ENCODE measurements at places on chromosomes 5 and 9.

GRCh38 chr5:73312146-73312871 lies 136.3 kb downstream of the FOXD1 start:
- DNase-seq = no peak

DNA sequence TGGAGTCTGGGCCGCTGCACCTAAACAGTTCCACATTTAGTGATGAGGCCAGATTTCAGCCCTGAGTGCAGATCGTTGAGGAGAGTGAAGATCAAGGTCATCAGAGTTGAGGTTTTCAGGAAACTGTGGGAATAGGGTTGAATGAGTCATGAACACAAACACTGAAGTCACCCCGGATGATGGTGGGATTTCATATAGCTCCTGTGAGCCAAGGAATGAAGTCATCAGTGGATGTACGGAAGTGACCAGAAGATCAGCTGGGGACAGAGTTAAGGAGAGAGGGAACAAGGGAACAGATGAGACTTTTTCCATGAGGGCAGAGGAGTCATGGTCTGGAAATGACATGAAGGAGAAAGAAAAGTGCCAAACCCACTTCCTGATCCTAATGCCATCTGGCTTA lies 36.5 kb downstream of the PALM2AKAP2 start:
- DNase-seq = no peak

DNA sequence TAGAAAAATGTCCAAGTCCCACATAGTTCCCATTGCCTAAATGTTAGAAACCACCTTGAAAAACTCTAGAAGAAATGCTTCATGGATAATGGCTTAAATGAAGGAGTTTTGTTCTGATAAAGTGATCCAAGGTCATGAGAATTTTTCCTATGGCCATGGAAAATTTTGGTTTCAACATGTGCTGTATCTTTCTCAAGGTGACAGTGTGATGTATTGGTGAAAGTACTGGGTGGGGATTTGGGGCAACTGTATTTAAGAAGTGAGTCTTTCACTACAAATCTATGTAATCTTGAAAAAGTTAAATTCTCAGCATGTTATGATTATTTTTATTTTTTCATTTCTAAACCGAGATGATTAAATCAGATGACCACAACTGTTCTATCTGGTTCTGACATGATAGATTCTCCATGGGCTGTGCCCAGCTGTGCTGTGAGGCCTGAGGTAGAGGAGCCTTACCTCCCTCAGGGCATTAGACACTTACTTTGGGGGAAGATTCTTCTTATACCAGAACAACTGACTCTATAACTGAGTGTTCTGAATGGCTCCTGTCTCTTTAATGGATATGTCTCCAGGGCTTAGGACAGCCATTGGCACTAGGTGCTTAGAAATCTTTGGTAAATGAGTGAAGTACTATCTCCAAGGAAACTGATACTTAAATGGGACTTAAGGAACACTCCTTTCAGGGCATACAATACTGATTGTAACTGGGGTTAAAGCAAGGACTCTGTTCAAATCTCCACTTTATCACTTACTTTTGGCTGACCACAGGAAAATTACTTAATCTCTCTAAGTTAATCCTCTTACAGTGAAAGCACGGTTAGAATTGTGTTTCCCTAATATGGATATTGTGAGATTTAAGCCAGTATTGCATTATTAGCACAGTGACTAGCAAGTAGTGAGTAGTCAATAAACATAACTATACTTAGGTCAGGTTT lies 397.4 kb upstream of the MEF2C start:
- no peak for DNase-seq

DNA sequence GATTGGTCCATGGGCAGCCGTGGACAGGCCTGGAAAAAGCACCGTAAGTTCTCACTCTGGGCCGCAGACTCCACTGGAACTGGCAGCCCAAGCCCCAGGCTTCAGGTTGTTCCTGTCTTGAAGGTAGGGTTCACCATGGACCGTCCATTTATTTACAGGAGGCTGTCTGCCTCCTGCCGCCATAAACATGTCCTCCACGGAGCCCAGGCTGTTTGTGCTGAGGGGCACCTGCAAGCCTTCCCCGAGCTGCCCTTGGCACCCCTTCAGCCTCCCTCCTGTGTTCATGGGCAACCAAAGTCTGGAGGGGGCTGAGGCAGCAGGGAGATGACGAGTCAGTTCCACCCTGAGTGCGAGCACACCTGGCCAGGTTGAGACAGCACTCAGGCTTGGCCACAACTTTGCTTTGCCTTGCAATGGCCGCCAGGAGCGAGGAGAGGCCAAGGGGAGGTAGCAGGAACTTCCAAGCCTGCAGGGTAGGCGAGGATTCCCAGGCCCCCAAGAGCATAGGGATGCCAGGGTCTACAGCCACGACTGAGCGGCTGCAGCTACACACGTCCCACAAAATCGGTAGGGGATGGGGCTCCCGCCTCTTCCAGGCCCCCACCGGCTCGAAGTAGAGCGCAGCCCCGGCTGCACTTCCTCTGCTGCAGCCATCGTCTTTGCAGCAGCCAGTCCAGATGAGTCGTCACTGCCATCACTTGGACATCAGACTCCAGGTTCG lies 1625.6 kb upstream of the ACO1 start:
- DNase-seq = no peak

DNA sequence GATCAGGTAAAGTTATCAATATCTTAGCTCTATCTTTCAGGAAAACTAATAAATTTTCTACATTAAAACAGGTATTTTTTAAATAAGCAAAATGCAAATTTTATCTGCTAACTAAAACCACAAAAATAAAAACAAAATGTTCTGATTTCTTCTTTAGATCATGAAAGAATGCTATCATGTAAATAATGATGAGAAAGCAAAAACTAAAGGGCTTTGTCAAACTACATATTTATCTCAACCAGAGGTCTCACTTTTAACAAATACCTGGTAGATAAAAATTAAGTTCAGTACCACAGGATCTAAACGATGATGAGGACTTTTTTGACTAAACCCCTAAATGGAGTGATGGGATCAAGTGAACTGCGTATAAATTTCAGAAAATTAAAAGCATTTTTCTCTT lies 50.5 kb downstream of the MLANA start:
- DNase-seq = no peak

GRCh38 chr5:13558408-13558807 lies 386.1 kb downstream of the DNAH5 start:
- no peak for DNase-seq

GRCh38 chr5:91146230-91146629 lies 236.9 kb downstream of the ARRDC3 start:
- no peak for DNase-seq

DNA sequence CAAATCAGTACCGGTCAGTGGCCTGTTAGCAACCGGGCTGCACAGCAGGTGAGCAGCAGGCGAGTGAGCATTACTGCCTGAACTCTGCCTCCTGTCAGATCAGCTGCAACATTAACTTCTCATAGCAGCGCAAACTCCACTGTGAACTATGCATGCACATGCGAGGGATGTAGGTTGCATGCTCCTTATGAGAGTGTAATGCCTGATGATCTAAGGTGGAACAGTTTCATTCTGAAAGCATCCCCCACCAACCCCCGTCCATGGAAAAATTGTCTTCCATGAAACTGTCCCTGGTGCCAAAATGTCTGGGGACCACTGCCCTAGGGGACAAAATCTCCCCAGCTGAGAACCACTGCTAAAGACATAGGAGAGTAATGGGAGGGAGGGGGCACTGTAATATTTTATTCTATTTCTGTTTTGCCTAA lies 51.1 kb downstream of the P4HA2 start:
- DNase-seq = no peak

All from nucleus accumbens (tissue), 56 donors.